ENCODE measurements at places on chromosomes 4 and X.
A peak's percentile ranks its signal among the peaks of the same experiment; 100 is the strongest.

DNA sequence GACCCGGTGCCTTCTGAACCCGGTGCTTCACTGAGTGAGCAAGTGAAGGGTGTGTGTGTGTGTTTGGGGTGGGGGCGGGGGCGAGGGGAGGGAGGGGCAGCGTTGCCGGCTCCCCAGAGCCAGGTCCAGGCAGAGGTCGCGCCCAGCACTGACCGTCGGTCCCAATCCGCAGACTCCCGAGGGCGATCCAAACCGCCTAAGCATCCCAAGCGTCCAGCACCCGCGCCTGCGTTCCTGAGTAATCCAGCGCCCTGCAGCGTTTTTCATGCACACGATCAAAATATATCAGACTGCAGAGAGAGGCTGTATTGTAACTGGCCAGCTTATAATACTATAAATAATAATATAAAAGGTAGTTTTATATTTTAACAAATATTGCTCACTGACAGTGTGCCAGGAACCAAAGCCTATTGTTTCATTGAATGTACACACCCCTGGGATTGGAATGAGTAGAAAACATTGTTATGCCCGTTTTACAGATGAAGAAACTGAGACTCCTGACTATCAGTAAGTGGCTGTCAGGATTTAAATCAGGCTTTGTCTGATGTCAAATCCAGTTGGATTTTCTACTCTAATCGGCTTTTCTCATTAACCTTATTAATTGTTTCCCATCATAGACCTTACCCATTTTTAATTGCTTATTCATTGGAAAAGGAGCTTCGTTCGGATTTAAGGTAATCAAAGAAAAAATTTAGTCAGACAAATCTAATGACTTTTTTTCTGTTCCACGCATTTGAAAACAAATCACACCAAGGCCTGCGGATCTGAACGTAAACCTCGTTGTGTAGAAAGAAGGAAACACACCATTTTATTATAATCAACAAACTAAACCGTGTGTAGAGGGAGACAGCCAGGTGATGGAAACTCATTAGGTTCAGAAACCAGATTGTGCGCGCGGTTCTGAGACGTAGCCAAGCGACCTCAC is 4.0 kb upstream of the NKX3-2 start:
- no peak for DNase-seq

DNA sequence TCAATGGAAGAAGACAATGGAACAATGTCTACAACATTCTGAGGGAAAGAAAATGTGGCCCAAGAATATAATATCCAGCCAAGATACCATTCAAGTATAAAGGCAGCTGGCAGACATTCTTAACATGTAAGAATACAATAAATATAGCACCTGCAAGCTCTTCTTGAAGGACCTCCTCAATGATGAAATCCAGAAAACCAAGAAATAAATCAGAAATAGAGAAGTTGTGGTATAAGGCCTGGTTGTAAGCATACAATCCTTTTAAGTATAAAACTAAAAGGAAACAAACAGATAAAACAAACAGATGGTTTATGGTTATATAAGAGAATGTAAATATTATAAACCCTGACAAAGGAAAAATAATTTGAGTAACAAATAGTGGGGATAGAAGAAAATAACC is 33.4 kb downstream of the SYTL4 start:
- no peak for DNase-seq

DNA sequence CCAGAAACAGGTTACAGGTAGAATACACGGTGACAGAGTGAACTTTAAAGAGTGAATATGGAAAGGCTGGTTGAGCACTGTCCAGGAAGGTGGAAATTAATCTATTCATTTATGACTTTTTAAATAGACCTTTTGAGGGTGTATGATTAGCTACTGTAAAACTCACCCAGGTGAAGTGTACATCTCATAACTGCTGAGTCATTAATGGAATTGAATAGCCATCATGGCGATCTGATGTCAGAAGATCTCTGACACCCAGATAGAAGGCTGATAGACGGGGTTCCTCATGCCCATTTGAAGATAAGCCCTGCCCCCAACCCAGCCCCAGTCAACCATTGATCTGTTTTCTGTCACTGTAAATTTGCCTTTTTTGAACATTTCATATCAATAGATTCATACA is 84.0 kb downstream of the PRSS12 start:
- no peak for DNase-seq

DNA sequence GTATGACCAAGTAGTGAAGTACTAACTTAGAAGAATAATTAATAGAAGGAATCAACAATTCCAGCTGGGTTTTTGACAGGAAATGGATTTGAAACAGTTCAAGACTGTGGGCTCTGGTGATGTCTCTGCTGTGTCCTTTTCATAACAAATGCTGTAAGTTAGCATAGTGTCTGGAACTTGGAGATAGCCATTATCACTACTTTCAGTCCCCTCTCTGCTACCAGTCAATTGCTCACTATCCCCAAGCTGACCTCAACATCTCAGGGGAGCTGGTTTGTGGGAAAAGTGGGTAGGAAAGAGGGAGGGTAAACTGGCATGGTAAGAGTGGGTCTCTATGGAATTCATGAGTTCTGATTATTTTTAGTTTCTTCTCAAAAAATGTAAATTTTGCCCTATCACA is 231.4 kb upstream of the MID1 start:
- no peak for DNase-seq

- no peak for DNase-seq
Observed at GRCh38 chr4:129223945-129224344, 128.0 kb downstream of the C4orf33 start.

GRCh38 chrX:9670136-9670814 is 95.4 kb downstream of the GPR143 start:
- DNase-seq: no peak

DNA sequence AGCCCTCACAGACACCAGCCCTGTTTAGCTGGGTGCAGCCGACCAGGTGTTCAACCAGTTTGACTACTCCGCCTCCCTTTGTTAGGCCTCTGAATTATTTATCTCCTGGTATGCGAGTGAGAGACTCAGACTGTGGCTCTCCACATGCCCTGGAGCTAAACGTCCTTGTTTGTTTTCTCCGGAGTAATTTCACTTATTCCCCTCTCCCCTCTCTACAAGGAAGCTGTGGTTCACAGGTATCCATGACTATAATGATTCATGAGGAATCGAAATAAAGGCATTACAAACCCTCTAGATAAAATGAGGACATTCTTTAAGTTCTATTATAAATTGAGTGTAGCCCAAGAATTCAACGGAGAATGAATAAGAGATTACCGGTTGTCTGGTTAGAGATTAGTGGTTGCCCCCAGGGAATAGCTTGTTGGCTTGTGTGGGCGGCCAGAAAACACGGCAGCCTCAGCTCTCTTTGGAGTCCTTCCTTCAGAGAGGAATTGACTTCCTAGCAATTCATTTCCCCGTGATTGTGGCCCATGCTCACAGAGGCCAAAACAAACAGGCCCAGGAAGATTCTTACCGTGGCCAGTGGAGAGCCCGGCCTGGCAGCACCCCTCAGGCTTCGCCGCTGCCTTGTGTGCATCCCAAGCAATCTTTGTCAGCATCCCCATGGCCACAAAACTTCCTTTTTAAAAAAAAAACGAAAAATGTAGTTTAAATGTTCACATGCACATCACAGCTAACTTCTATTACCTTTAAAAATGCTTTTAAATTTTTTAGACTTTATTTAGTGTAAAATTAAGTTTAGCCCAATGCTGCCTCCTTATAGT is 60.2 kb upstream of the CBR4 start:
- DNase-seq: no peak

DNA sequence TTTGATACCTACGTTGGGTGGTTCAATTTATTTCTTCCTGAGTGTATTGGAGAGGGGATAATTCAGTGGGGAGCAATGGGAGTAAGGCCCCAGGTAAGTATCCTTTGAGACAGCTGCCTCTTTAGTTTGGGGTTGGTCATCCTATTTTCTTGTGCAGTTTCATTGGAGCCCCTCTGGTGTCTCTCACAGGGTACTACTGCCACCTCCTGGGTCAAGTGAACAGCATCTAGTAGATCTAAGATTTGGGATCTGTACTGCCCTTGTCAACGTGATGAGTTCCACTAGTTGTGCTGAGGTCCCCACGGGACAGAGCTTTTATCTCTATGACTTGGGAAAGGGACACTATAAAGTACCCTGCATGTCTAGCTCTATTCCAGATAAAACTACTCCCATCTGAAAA is 80.6 kb downstream of the PBDC1 start:
- DNase-seq: peak; percentile 4

DNA sequence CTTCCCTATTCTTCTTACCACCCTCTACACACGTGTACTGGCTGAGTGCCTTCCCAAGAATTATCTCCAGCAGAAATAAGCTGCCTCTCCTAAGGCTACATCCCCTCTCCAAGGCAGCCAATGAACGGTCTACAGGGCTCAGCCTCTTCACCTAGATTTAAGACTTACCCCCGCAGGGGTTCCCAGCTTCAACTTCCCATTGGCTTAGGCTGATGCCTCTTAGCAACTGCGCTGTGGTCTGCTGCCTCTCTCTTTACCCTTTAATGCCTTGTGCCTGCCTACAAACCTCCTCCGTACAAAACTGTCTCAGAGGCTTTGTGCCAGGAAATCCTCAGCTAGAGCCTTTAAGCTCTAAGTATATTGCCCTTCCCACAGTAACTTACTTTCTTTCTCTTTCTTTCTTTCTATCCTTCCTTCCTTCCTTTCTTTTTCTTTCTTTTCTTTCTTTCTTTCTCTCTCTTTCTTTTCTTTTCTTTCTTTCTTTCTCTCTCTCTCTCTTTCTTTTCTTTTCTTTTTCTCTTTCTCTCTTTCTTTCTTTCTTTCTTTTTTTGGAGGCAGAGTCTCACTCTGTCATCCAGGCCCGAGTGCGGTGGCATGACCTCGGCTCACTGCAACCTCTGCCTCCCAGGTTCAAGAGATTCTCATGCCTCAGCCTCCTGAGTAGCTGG is 15.1 kb upstream of the PIGA start:
- DNase-seq: no peak

DNA sequence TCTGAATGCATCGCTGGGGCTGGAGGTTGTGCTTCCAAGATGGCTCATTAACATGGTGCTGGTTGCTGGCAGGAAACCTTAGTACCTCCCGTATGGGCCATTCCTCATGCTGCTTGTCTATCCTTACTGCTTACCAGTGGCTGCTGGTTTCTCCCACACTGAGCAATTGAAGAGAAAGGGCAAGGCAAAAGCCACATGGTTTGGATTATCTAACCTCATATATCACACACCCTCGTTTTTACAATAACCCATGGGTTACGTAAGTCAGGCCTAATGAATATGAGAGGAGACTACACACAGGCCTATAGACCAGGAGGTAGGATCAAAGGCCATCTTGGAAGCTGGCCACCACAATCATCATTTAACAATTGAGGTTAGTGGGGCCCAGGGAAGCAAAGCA is 141.8 kb upstream of the EDNRA start:
- no peak for DNase-seq

GRCh38 chr4:4425696-4426095 is 38.8 kb downstream of the NSG1 start:
- no peak for DNase-seq

- DNase-seq: no peak
Observed at GRCh38 chr4:1874201-1874600, 3.0 kb downstream of the NSD2 start.

GRCh38 chrX:67524950-67525691 is 18.7 kb upstream of the AR start:
- DNase-seq: no peak

DNA sequence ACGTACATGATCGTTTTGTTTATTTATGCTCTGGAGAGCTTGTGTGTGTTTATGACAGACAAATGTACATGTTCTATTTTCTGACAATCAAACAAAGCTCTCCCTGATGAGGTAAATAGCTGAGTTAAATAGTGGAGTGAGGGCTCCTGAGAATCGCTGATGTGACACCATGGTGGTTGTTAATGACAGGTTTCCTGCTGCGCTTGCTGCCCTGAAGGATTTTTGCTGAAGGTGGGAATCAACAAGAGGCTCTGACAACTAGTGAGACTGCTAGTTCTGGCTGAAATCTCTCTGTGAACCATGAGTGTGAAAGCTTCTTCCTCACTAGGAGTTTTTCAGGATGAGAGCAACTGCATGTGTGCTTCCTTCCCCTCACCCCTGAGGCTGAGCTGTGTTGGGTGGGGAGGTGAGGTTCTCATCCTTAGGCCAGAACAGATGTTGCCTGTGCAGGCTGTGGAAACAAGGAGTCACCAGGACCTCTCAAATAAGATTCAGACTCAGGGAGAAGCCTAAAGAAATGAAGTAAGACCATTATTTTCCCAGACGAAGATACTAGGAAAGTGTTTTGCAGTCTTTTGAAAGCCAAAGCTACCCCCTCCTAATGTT is 173.4 kb upstream of the JADE1 start:
- no peak for DNase-seq

- no peak for DNase-seq
Observed at GRCh38 chr4:8274765-8275547, 5.4 kb downstream of the HTRA3 start.

DNA sequence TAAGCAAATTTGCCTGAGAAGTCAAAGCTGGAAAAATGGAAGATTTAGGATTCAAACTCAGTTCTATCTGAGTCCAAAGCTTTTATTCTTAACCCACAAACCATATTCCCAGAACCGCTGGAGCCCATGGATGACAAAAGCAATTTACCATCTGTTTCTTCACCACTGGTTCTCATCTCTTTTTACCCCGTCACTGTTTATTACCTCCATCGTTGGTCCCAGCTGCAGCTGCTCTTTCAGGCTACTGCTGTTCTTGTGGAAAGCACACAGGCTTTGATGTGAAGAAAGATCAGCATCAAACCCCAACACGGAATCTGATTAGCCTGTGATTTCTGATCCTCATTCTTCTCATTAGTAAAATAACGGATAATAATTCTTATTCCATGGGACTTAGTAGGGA is 9.5 kb downstream of the FBXO8 start:
- no peak for DNase-seq
